CMK (cell line): ENCODE measurements at places on chromosomes 4 and X.

DNA sequence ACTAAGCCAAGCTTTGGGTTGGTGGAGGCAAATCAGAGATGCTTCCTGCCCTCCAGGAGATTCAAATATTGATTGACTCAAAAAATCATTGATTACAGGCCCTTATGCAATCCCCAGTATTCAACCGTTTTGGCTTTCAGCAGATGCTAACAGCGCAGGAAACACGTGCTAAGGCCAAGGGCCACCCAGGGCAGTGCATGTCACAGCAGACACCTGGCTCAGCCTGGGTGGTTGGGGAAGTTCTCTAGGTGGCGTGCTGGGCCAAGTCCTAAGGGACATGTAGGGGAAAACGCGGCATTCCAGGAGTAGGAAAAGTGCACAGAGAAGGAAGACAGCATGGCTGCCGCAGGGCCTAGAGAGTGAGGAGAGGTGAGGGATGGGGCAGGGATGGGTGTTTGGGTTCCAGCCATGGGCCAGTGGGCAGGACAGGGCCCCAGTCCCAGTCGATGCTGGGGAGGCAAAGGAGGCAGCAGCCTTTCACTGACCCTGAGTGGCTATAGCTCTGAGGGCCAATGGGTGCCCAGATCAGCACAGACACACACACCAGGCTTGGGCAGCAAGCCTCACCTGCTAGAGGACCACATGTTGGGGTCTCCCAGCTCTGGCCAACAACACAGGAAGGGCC lies 239.1 kb downstream of the EVC2 start:
- DNase-seq: no peak

- no peak for DNase-seq
These were observed 1.3 kb downstream of the RBM10 start for GRCh38 chrX:47146121-47146935.

GRCh38 chr4:15295421-15296162 lies 132.2 kb upstream of the C1QTNF7 start:
- no peak for DNase-seq

- DNase-seq: no peak
These were observed 936.3 kb downstream of the CENPC start for GRCh38 chr4:66609014-66609413.

GRCh38 chr4:174154215-174154854 lies 129.1 kb downstream of the FBXO8 start:
- DNase-seq: no peak

GRCh38 chrX:130212371-130212770 lies 40.6 kb downstream of the RAB33A start:
- DNase-seq: no peak

- no peak for DNase-seq
These were observed 38.2 kb downstream of the PPP1R2C start for GRCh38 chrX:42739741-42740140.

- DNase-seq: no peak
These were observed 34.4 kb downstream of the MGARP start for GRCh38 chr4:139245590-139245989.

- no peak for DNase-seq
These were observed 235.4 kb downstream of the OR13H1 start for GRCh38 chrX:131779306-131779705.

DNA sequence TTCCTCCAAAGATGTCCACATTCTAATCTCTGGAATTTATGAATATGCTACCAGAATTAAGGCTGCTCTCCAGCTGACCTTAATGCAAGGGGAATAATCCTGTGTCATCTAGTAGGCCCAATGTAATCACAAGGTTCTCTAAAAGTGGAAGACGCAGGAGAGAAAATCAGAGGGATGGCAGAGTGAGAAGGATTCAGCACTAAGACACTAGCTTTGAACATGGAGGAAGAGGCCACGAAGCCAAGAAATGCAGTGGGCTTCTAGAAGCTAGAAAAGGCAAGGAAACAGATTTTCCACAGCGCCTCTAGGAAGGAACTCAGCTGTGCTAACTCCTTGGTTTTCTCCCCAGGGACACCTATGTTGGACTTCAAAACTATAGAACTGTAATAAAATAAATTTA lies 240.7 kb upstream of the TRAM1L1 start:
- no peak for DNase-seq

DNA sequence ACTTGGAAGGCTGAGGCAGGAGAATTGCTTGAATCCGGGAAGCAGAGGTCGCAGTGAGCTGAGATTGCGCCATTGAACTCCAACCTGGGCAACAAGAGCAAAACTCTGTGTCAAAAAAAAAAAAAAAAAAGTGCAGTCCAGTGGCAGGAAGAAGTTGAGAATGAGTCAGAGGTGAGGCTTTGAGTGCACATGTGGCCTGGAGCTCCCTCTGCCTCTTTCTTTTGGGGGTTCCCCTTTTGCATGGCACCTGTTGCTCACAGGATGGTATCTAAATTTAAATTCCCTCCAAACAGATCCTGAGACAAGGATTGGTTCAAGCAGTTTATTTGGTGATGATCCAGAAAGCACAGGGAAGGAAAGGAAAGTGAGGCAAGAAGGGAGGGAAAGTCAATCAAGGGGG lies 151.4 kb upstream of the STX18 start:
- no peak for DNase-seq

DNA sequence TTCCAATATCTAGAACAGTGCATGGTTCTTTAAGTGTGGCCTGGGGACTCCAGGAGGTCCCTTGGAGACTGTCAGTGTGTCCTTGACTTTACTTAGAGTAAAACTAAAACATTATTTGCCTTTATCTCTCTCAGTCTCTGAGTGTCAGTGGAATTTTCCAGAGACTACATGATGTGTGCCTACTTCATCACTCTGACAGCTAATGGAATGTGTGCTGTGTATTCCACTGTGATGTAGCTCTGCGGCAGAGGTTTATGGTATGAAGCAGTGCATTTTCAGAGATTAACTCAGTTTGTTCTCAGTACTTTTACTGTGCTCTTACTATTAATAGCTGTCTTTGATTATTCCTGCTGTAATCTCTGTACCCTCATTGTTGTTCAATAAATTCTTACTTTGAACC lies 85.6 kb downstream of the MANBA start:
- no peak for DNase-seq

DNA sequence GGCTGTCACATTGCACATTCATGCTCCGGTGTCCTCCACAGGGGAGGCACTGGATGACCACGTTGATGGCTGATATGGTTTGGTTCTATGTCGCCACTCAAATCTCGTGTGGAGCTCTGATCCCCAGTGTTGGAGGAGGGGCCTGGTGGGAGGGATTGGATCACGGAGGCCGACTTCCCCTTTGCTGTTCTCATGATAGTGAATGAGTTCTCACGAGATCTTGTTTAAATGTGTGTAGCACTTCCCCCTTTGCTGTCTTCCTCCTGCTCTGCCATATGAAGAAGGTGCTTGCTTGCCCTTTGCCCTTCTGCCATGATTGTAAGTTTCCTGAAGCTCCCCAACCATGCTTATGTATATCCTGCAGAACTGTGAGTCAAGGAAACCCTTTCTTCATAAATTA lies 22.3 kb upstream of the NAT8L start:
- peak; percentile 87 for DNase-seq

DNA sequence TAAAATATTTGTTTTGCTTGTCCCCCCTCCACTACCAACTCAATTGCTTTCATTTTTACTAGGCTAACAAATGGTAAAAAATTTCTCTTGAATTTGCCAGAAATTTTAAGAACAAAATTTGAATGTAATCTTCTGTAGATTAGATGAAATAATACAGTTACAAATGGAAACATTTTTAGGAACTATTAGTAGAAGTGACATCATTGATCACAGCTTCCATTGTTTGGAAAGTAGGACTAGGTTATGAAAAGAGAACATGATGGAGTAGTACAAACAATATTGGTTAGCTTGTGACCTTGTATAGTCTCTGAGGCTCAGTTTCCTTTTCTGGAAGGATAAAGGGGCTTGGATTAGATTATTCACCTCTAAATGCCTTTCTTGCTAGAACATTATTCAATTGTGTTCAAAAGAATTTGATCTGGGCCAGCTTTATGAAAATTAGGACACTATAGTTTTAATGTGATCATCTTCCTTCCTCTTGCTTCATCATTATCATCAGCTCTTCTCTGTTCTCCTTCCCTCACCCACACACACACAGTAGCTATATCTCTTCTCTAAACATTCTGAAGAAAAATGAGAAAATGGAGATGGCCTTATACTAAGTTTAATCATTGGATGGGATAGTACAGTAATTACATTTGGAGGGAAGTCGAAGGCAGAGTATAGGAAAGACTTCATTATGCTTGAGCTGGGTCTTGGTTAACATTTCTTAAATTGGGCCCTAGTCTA lies 9.9 kb downstream of the MTMR1 start:
- no peak for DNase-seq

DNA sequence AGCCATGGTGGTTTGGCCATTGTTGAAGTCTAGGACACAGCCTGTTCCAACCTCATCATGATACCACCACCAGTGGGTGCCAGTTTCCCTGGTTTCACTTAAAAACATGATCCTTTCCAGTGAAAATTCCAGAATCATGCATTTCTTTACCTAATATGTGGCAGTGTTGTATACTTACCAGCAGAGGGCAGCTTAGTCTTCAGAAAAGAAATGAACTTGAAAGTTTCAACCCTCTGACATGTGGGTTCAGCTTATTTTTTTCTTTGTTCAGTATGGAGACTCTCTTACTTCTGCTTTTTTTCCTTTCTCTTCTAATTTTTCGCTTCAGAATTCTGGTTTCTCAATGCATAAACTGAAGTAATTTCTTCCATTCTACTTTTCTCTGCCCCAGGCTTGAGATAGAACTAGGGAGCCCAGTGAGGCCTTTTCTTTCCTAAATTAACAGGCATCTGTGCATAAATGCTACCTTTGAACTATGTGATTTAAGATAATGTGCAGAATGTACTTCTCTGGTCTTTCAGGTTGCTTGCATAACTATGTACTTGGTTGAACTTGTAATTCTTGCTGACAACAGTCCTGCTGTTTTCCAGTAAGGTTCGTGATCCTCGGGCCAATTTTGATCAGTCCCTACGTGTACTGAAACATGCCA lies 10.7 kb downstream of the LIAS start:
- peak; percentile 63 for DNase-seq

- DNase-seq: no peak
These were observed 3.6 kb upstream of the SLC9A6 start for GRCh38 chrX:135981668-135982067.

- DNase-seq: no peak
These were observed 1411.2 kb downstream of the RAPGEF2 start for GRCh38 chr4:160514126-160514525.

DNA sequence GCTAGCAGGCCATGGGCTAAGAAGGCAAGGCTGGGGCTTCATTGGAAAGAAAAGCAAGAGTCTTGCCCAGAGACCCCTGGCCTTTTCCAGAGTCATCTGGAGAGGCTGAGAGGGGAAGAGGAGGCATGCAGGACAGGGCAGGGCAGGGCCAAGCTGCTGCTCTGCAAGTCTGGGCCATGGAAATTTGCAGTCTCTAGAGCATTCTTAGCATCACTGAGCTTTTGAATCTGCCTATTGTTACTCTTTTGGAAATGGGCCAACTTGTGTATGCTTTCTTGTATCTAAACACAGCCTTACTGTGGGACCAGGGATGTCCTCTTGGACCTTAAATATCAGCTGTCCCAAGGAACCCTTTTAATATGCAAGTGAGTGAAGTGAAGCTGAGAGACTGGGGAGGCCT lies 560.5 kb downstream of the MID1IP1 start:
- no peak for DNase-seq

DNA sequence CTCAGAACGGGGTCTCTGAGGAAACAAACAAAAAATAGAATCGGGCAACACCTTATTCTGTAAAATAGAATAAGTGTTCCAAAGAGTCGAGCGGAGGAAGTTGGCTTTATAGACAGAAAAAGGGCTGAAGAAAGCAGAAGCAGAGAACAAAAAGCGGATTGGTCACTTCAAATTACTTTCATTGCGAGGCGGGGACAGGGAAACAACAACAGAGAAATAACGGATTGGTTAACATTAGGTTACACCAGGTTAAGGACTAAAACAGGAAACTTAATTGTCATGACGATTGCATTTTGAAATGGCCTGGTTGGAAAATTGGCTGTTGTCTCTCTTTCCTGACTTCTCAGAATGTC lies 433 bp upstream of the COQ2 start:
- no peak for DNase-seq
